ENCODE measurements at places on chromosomes 11 and 22. TPM values are rescaled to one million over a fixed set of nuclear protein-coding genes. Genes with fewer than 3 reads are reported as not detected.

- H3K36me3 ChIP-seq, result peaks cover 15% of the 10 kb centered on the region
- no peak overlapping the region for H3K27ac ChIP-seq
- no peaks in the 10 kb centered on the region for H3K27me3 ChIP-seq
- no peak overlapping the region for H3K4me3 ChIP-seq
- DNase-seq, result no peak
These were observed 13.0 kb downstream of the MRPL21 start for GRCh38 chr11:68890490-68891231.

GRCh38 chr11:10287140-10287539, 6.9 kb downstream of the SBF2 start:
- H3K27me3 ChIP-seq, result peaks cover 11% of the 10 kb centered on the region
- H3K36me3 ChIP-seq, result no peaks in the 10 kb centered on the region
- no peak for DNase-seq
- no peak overlapping the region for H3K4me3 ChIP-seq
- peaks cover 11% of the 10 kb centered on the region for H3K4me1 ChIP-seq

GRCh38 chr11:18491924-18492323, 34.8 kb downstream of the TSG101 start:
- no peak overlapping the region for H3K4me3 ChIP-seq
- no peak for DNase-seq
- H3K36me3 ChIP-seq, result peaks cover 29% of the 10 kb centered on the region

DNA sequence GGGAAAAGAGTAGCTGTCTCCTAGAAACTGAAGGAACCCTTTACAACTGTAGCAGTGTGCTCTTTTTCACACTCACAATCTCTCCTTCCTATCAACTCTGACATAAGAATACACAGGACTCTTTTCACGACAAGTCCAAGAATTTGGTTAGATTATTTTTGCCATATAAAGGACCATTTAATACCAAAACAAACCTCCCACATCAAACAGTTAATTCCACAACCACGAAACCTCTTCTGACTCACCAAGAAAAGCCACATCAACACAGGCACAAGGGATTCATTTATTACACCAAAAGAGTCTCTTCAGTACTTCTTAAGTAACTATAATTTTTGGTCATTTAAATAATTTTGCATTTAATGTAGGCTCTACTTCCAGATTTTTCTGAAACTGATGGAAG, 222.6 kb upstream of the PITPNB start:
- no peak overlapping the region for H3K4me3 ChIP-seq
- peaks cover 15% of the 10 kb centered on the region for H3K27me3 ChIP-seq
- no peak for DNase-seq
- H3K4me1 ChIP-seq, result no peaks in the 10 kb centered on the region
- H3K36me3 ChIP-seq, result no peaks in the 10 kb centered on the region
- H3K27ac ChIP-seq, result no peak overlapping the region

APOL5 gene
- not detected for total RNA-seq

KCNJ4 gene
- not detected for total RNA-seq

KIAA1671 gene
- total RNA-seq, result 11.4 TPM
